GM23248 (cell line): ENCODE measurements at places on chromosomes 16 and 17. TPM values are rescaled to one million over a fixed set of nuclear protein-coding genes. Genes with fewer than 3 reads are reported as not detected.
A peak's percentile ranks its signal among the peaks of the same experiment; 100 is the strongest.

The TMIGD1 gene
- polyA plus RNA-seq, result not detected in 2 replicates

The MAPT gene
- 0.06 and 0.39 TPM in 2 replicates for polyA plus RNA-seq

The ARSG gene
- polyA plus RNA-seq, result 5.0 and 5.6 TPM in 2 replicates

The C16orf96 gene
- polyA plus RNA-seq, result not detected in 2 replicates

The EVI2A gene
- 0.40 and 0.62 TPM in 2 replicates for polyA plus RNA-seq

DNA sequence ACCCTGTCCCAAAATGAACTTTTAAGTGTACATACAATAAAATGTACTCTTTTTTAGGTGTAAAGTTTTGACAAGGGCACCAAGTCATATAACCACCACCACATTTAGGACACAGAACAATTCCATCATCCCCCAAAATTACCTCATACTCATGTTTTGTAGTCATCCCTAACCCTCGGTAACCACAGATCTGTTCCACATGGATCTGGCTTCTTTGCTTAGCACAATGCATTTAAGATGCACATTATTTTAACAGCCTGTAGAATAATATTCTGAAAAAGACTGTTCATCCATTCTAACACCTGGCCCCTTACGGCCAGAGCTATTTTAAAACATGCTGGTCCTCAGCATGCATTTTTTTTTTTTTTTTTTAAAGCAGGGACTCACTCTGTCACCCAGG, 25.2 kb upstream of the CFAP20 start:
- peak; percentile 22 for DNase-seq

DNA sequence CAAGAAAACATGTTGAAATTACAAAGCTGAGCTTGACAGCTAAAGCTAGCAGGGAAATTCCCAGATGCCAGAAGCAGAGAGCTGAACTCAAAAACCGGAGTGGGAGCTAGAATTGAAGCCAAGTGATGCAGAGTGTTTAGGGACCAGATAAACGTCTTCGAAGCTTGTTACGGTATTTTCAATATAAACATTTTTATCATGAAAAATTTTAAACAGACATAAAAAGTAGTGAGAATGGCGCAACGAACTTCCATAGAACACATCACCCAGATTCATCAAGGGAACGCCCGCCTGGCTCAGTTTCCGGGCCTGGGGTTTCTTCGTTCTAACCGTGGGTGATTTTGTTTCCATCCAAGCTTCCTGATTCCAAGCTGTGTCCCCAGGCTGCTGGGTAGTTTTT, 18.1 kb downstream of the SPNS2 start:
- DNase-seq, result no peak

- DNase-seq, result peak; percentile 87
These were observed 9.3 kb downstream of the GIT1 start for GRCh38 chr17:29579866-29580771.

GRCh38 chr17:32206861-32207260, 58.8 kb upstream of the RHBDL3 start:
- peak; percentile 12 for DNase-seq
